ENCODE measurements at places on chromosomes 11 and 22. TPM values are rescaled to one million over a fixed set of nuclear protein-coding genes. Genes with fewer than 3 reads are reported as not detected.

The UBQLN3 gene
- 0.16 TPM for total RNA-seq

The ANO1 gene
- total RNA-seq, result not detected

GRCh38 chr22:43543522-43544288 lies 131.9 kb downstream of the MPPED1 start:
- no peak for DNase-seq

DNA sequence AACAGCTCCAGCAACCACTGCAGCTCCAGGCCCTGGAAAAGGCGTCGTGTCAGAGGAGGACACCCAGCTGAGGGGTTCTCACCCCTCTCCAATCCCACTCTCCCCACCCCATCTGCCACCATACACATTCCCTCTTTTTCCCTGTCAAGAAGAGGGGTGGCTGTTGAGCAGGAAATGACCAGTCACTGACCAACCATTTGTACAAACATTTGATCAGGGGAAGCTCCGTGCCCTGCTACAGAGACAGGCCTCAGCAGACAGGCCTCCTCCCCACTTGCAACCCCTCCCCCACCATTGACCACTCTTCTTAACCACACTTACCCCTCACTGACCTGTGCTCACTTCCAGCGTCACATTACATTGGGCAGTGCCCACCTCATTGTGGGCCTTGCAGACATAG lies 2.3 kb upstream of the VSIG2 start:
- DNase-seq, result no peak

GRCh38 chr11:2721210-2721916 lies 21.6 kb upstream of the KCNQ1OT1 start:
- DNase-seq, result no peak

- DNase-seq, result no peak
These were observed 14.0 kb downstream of the MYRF start for GRCh38 chr11:61766353-61766841.

GRCh38 chr11:58807343-58807742 lies 37.2 kb downstream of the GLYATL2 start:
- DNase-seq, result no peak

- DNase-seq, result peak; percentile 27
These were observed 935.1 kb upstream of the RAG2 start for GRCh38 chr11:37533087-37533486.

- DNase-seq, result no peak
These were observed 26.1 kb upstream of the MUC5B start for GRCh38 chr11:1196516-1197391.

The PDE2A gene
- 18.6 TPM for total RNA-seq

DNA sequence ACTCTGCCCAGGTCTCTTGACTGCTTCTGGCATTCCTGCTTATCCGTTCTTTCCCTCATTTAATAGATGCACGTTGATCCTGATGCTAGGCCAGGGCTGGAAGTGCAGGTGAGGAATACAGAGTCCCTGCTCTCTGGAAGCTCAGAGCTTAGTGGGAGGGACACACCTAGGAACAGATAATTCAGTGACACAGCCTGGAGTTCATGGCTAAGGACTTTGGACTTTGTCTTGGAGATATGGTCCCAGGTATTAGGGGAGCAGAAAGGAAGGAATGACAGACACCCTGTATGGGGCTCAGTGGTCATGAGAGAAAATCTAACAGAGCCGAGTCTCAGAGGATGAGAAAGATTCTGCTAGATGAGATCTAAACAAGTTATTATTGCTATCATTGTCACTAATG lies 160.6 kb downstream of the PKNOX2 start:
- DNase-seq, result no peak

The C22orf31 gene
- not detected for total RNA-seq

- DNase-seq, result no peak
These were observed 8.0 kb upstream of the TSPAN18 start for GRCh38 chr11:44718612-44719390.

The CHADL gene
- total RNA-seq, result 4.0 TPM

The NUP98 gene
- total RNA-seq, result 68.1 TPM

GRCh38 chr11:9740202-9740883 lies 76.5 kb downstream of the SWAP70 start:
- DNase-seq, result no peak

The VPS37C gene
- total RNA-seq, result 17.3 TPM

The SCN2B gene
- not detected for total RNA-seq

DNA sequence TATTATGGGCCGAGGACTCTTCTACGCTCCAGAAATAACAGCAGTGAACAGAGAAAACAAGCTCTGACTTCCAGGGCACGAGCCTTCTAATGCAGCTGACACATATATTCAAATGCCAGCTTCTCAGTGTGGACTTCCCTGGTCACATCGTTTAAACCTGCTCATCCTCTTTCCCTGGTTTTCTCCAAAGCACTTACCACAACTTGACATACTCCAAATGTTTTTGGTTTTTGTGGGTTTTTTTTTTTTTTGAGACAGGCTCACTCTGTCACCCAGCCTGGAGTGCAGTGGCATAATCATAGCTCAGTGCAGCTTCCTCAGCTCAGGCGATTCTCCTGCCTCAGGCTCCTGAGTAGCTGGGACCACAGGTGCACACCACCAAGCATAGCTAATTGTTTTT lies 105.5 kb downstream of the MICAL3 start:
- peak; percentile 94 for DNase-seq

The OR5A1 gene
- total RNA-seq, result not detected

DNA sequence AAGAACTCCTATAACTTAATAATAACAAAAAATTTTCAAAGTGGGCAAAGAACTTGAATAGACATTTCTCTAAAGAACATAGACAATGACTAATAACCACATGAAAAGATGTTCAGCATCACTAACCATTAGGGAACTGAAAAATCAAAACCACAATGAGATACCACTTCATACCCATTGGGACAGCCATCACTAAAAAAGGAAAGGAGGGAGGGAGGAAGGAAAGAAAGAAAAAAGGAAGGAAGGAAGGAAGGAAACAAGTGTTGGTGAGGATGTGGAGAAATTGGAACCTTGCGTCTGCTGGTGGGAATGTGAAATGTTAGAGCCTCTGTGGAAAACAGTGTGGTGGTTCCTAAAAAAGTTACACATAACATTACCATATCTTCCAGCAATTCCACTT lies 55.8 kb downstream of the MS4A13 start:
- DNase-seq, result no peak

- no peak for DNase-seq
These were observed 257.7 kb downstream of the SOX6 start for GRCh38 chr11:16098526-16099205.

- DNase-seq, result no peak
These were observed 619.0 kb upstream of the ARHGAP42 start for GRCh38 chr11:100068116-100068515.

- no peak for DNase-seq
These were observed at the start of gene SLC16A8 for GRCh38 chr22:38083931-38084631. TSS of gene SLC16A8 (minus strand) at chr22:38084184. CDS start at chr22:38082873, 1,311 bp downstream.

GRCh38 chr11:119518746-119519730 lies 96.1 kb upstream of the THY1 start:
- peak; percentile 69 for DNase-seq

The CYP2D6 gene
- total RNA-seq, result not detected

- no peak for DNase-seq
These were observed 12.7 kb upstream of the IL2RB start for GRCh38 chr22:37162221-37163095.

GRCh38 chr11:130814440-130815096 lies 101.7 kb downstream of the SNX19 start:
- no peak for DNase-seq

The CNTF gene
- 3.0 TPM for total RNA-seq

DNA sequence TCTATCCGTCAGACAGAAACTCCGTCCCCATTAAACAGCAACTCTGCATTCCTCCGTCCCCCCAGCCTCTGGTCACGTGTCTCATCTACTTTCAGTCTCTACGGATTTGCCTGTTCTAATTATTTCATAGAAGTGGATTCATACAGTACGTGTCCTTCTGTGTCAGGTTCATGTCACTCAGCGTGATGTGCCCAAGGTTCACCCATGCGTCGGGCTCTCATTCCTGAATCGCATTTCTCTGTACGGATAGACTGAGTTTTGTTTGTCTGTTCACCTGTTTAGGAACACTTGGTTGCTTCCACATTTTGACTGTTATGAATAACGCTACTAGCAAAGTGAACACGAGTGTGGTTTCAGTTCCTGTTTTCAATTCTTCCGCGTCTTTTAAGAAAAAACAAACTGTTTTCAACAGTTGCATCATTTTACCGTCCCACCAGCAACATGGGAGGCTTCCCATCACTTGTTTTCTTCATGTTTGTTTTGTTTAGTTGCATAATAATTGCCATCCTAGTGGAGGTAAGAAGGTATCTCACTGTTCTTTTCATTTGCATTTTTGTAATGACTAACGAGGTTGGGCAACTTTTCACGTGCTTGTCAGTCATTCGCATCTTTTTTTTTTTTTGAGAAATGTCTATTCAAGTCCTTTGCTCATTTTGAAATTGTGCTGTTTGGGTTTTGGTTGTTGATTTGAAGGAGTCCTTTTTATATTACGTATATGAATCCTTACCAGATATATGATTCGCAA lies 8.9 kb upstream of the NLRP6 start:
- no peak for DNase-seq

- no peak for DNase-seq
These were observed 303.9 kb downstream of the CASP12 start for GRCh38 chr11:104594228-104594958.

All from myocyte (in vitro differentiated cells).